ENCODE measurements at places on chromosomes 1 and 21. TPM values are rescaled to one million over a fixed set of nuclear protein-coding genes. Genes with fewer than 3 reads are reported as not detected.

GRCh38 chr1:224671076-224671475 lies 55.0 kb downstream of the CNIH3 start:
- H3K4me3 ChIP-seq = no peak overlapping the region
- no peaks in the 10 kb centered on the region for H3K27me3 ChIP-seq
- H3K27ac ChIP-seq = no peak overlapping the region
- H3K4me1 ChIP-seq = no peaks in the 10 kb centered on the region
- no peaks in the 10 kb centered on the region for H3K36me3 ChIP-seq
- no peak for DNase-seq

- H3K4me3 ChIP-seq = no peak overlapping the region
- H3K27me3 ChIP-seq = no peaks in the 10 kb centered on the region
- no peak for DNase-seq
Measured at GRCh38 chr21:39209334-39209688, 26.1 kb upstream of the PSMG1 start.

- H3K4me1 ChIP-seq = peaks cover 55% of the 10 kb centered on the region
- peaks cover 85% of the 10 kb centered on the region for H3K36me3 ChIP-seq
- no peak for DNase-seq
- no peak overlapping the region for H3K4me3 ChIP-seq
Measured at GRCh38 chr1:206909883-206910318, 11.8 kb downstream of the FCMR start.

DNA sequence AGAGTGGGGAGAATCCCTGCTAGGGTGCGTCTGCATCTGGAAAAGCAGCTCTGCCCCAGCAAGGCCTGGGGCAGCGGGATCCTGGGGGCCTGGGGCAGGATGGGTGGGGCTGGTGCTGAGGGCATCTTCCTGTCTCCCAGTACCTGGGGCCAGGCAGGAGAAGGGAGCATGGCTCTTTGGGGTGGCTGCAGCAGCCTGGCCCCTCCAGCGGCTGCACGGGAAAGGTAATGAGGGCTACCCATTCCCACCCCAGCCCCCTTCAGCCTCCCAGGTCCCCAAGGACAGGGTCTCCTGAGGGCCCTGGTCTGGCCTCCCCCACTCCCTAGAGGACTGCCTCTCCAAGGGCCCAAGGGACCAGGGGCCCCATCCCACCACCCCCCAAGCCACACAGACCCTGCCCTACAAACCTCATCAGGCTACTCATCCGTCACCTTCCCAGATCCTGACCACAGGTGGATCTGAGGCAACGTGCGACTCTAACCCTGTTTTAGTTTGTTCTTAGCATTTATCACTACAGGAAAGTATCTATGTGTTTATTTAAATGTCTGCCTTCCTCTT lies 910 bp upstream of the ANKRD65 start:
- H3K4me3 ChIP-seq = no peak overlapping the region
- H3K4me1 ChIP-seq = no peaks in the 10 kb centered on the region
- H3K36me3 ChIP-seq = no peaks in the 10 kb centered on the region
- DNase-seq = no peak

The PPM1J gene
- not detected for total RNA-seq

DNA sequence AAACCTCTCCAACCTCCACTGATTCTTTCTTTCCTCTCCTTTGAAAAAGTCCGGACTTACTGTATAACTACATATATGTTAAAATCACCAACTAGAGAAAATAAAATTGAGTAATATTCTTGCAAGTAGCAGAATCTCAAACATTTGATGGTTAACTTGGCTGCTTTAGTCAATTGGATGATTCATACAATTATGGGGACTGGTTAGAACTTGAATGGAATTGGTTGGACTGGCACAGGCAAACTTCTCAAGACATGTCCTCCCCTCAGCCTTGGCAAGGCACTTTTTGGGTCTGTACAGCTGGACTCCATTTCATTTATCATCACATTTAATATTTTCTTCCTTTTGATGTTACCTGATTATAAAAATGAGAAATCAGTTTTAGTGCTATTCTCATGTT lies 6.5 kb downstream of the WLS start:
- H3K27ac ChIP-seq = no peak overlapping the region
- no peak overlapping the region for H3K4me3 ChIP-seq
- peaks cover 6% of the 10 kb centered on the region for H3K27me3 ChIP-seq

The LCE1D gene
- total RNA-seq = not detected

The PROK1 gene
- total RNA-seq = not detected

DNA sequence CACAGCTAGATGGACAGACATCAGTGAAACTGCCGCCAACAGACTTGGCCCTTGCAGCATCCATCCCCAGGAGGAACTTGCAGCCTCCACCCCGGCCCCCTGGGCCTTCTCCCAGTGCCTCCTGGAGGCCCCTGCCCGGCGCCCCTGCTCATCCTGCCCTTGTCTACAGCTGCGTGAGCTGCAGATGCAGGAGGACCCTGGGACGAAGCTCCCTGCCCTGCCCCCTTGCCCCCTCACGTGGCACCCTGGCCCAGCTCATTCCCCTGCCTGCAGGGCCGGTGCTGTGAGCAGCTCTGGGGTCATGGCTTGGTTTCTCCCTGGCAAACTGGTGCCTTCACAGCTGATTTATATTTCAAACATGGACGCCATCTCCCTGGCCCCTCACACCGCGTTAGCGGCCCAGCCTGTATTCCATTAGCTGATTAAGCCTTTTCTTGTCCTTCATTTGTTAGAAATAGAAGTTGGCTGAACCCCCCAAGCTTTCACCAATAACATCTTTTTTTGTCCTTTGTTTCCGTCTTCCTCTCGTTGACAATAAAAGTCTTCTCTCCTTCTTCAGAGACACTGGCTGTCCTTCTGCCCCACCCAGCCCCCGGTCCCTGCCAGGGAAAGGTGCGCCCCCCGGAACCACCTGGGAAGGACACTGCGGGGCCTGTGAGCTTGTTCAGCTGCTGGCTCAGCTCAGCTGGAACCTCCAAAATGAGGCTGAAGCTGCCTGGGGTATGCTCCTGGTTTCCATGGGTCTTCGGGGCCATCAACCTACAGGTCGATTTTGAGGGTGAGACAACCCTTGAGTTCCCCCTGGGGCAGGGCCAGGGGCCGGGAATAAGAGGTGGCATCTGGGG lies 34.0 kb upstream of the SLC19A1 start:
- no peak for DNase-seq
- no peak overlapping the region for H3K27ac ChIP-seq
- H3K27me3 ChIP-seq = peaks cover 2% of the 10 kb centered on the region
- no peak overlapping the region for H3K4me3 ChIP-seq
- no peaks in the 10 kb centered on the region for H3K36me3 ChIP-seq
- H3K4me1 ChIP-seq = no peaks in the 10 kb centered on the region

GRCh38 chr1:50393522-50394120 lies 29.6 kb downstream of the DMRTA2 start:
- H3K27me3 ChIP-seq = no peaks in the 10 kb centered on the region
- no peak overlapping the region for H3K4me3 ChIP-seq
- H3K36me3 ChIP-seq = no peaks in the 10 kb centered on the region
- H3K4me1 ChIP-seq = no peaks in the 10 kb centered on the region
- H3K27ac ChIP-seq = no peak overlapping the region
- DNase-seq = no peak

- no peaks in the 10 kb centered on the region for H3K27me3 ChIP-seq
- DNase-seq = no peak
Measured at GRCh38 chr21:31752352-31752751, 20.4 kb upstream of the SCAF4 start.

DNA sequence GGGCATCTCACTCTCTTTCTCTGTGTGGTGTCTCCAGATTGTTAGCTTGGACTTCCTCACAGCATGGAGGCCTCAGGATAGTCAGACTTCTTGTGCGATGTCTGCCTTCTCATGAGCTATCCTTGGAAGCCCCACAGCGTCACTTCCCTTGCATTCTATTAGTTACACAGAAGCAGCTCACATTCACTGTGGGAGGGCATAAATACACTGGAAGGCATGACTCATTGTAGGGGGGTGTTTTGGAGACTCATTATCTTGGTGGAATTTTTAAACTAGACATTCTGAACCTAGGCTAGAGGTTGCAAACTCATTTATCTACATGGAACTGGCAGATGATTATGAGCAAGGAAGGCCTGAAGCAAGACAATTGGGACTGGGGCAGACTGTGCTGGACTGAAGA lies 21.4 kb upstream of the FASLG start:
- H3K27ac ChIP-seq = peak overlapping the region; percentile 57
- peaks cover 41% of the 10 kb centered on the region for H3K4me1 ChIP-seq
- DNase-seq = no peak

GRCh38 chr1:204134103-204134502 lies 17.7 kb downstream of the ETNK2 start:
- no peaks in the 10 kb centered on the region for H3K27me3 ChIP-seq
- no peak for DNase-seq
- no peak overlapping the region for H3K4me3 ChIP-seq
- no peaks in the 10 kb centered on the region for H3K36me3 ChIP-seq

GRCh38 chr1:153849487-153850185 lies 73.1 kb downstream of the GATAD2B start:
- H3K4me1 ChIP-seq = peaks cover 6% of the 10 kb centered on the region
- DNase-seq = peak; percentile 24
- H3K27ac ChIP-seq = peak overlapping the region; percentile 40
- no peak overlapping the region for H3K4me3 ChIP-seq
- H3K36me3 ChIP-seq = peaks cover 12% of the 10 kb centered on the region
- no peaks in the 10 kb centered on the region for H3K27me3 ChIP-seq

- no peaks in the 10 kb centered on the region for H3K27me3 ChIP-seq
- no peaks in the 10 kb centered on the region for H3K4me1 ChIP-seq
- H3K4me3 ChIP-seq = no peak overlapping the region
- no peak overlapping the region for H3K27ac ChIP-seq
Measured at GRCh38 chr1:5338466-5338865, 653.8 kb downstream of the NPHP4 start.

DNA sequence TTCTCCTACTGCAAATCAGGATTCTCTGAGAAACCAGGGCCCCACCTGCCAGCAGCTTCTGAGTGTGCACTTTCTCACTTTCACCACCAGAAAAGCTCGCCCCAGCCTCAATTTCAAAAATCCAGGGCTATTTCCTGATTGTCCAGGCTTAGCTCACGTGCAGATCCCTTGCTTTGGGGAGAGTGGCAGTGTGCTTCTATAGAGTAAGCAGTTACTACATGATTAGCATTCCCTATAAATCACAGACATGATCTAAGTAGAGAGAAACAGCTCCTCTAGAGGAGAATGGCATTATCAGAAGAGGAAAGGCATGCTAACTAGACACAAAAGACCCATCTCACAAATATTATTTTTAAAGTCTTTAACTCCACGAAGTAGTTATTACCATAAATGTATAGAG lies 456.0 kb upstream of the PKN2 start:
- no peak overlapping the region for H3K4me3 ChIP-seq
- DNase-seq = no peak
- no peaks in the 10 kb centered on the region for H3K4me1 ChIP-seq
- H3K27me3 ChIP-seq = no peaks in the 10 kb centered on the region
- H3K36me3 ChIP-seq = no peaks in the 10 kb centered on the region

DNA sequence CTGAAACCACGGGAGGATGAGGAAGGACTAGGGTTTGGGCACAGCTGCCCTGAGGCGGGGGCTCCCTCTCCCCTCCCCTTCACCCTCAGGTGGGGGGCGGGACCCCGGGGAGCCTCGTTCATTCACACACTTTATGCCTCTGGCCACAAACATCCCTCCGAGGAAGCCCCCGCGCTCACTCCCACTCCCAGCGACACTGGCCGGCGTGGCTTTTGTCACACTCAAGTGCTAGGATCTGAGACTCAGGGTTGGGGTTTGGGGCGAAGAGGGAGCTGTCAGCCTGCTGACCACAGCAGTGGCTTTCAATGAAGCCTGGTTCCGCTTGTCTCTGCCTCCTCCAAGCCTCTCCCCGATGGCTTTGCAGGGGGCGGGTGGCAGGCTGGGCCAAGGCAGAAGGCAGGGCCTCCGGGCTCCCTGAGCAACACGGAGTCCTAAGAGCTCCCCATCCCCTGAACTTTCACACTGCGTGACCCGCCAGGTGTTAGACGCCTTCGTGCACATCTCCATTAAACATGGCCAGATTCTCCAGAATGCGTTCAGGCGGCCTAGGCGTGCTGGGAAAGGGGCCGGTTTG lies 178.1 kb downstream of the NPHP4 start:
- H3K27me3 ChIP-seq = no peaks in the 10 kb centered on the region
- no peak for DNase-seq
- H3K27ac ChIP-seq = no peak overlapping the region
- no peaks in the 10 kb centered on the region for H3K4me1 ChIP-seq
- H3K36me3 ChIP-seq = no peaks in the 10 kb centered on the region
- H3K4me3 ChIP-seq = no peak overlapping the region

DNA sequence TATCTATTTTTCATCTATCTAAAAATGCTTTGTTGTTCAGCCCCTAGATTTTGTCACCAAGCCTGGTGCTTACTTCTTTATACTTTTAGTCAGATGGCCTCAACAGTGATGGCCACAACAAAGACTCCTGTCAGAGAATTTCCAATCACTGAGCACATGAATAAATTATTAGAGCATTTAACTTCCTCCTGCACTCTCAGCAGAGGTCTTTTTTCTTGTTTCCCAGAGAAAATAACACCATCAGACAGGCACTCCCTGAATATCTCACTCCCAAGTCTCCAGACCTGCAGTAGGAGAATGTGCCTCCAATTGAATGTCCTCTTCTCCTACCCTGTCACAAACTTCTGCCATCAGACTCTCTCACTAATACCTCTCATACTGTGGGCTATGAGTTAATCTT lies 616.0 kb upstream of the NR5A2 start:
- H3K4me3 ChIP-seq = no peak overlapping the region
- H3K4me1 ChIP-seq = no peaks in the 10 kb centered on the region
- DNase-seq = no peak
- H3K27me3 ChIP-seq = no peaks in the 10 kb centered on the region
- no peaks in the 10 kb centered on the region for H3K36me3 ChIP-seq
- no peak overlapping the region for H3K27ac ChIP-seq

DNA sequence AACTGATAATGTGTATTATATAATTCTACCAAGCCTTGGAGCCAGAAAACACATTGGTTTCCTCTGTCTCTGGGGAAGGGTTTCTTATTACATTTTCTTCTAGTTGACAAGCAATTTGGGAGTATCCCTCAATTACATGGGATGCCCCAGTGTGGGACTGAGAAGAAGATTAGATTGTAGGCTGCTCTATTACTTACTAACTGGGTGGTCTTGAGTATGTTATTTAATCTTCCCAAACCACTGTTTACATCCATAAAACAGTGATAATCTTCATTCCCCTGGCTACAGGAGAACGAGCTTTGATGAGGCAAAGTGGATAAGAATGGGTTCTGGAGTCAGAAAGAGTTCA lies 105.8 kb downstream of the TSEN15 start:
- peaks cover 7% of the 10 kb centered on the region for H3K4me1 ChIP-seq
- peaks cover 4% of the 10 kb centered on the region for H3K27me3 ChIP-seq
- no peaks in the 10 kb centered on the region for H3K36me3 ChIP-seq
- H3K4me3 ChIP-seq = no peak overlapping the region
